RPMI8226 (cell line): ENCODE measurements at places on chromosomes 12 and 14.

- DNase-seq, result no peak
These were observed 736 bp downstream of the C14orf39 start for GRCh38 chr14:60485057-60485597.

GRCh38 chr14:95248432-95248831 is 71.3 kb downstream of the CLMN start:
- DNase-seq, result no peak

GRCh38 chr14:76975812-76976211 is 52.7 kb downstream of the IRF2BPL start:
- DNase-seq, result no peak

DNA sequence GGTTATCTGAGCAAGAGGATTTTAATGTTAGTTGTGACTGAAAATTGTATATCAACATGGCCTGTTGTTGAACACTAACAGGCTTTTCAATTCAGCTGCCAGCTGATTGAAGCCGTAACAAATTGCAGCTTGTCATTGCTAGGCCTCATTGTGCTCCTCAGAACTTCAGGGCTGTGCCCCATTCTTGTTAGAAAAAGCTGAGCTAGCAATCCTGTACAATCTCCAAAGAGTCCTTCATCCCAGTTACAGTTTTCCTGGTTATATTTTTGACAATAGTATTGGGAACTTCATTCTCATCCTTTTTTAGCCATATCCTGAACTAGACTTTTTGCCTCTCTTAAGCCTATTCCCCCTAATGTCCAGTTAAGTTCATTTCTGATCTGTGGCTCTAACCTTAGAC is 564.1 kb upstream of the ATXN7L3B start:
- DNase-seq, result no peak

- no peak for DNase-seq
These were observed 17.6 kb downstream of the A2M start for GRCh38 chr12:9098115-9098452.

DNA sequence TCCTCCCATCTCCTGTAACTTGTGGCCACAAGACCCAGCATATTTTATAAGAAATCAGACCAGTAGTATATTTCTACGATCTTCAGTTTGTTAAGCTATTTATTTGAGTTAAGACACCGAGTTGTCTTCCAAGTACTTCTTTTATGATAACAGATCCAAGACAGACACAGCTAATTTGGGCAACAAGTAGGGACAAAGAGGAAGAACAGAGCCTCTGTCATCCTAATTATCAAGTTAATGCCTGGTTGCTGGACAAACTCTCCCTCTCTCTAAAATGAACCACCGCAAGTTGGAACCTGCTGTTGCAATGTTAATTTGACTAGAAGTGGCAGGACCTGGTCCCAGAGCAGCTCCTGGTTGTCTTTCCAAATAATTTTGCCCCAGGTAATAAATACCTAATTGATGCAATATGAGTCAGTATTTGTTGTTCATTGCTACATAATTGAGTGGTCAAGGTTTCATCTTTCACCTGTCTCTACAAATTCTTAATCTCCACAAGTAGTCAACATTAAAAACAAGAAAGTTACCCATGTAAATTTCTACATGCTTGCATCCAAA is 323.7 kb downstream of the PAWR start:
- no peak for DNase-seq

GRCh38 chr12:46456356-46457334 is 84.1 kb upstream of the SLC38A2 start:
- no peak for DNase-seq

DNA sequence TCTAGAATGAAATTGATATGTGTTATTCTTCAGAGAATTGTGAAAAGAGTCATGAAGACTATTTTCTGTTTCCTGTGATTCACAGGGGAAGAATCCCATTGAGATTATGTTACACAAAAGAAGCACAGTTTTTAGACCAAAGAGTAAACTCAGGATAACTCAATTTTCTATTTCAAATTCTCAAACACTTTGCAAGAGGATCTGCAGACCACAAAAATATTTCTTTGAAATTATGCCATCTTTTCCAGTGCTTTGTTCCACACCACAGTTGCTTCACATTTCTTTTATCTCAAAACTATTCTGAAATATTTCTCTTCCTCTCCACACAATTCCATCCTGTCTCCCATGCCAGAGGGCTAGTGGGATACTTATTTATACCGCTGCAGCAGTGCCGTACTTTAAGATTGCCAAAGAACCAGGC is 188.9 kb upstream of the FOXG1 start:
- DNase-seq, result no peak

- DNase-seq, result no peak
These were observed 5.5 kb downstream of the TAPBPL start for GRCh38 chr12:6457220-6457945.

DNA sequence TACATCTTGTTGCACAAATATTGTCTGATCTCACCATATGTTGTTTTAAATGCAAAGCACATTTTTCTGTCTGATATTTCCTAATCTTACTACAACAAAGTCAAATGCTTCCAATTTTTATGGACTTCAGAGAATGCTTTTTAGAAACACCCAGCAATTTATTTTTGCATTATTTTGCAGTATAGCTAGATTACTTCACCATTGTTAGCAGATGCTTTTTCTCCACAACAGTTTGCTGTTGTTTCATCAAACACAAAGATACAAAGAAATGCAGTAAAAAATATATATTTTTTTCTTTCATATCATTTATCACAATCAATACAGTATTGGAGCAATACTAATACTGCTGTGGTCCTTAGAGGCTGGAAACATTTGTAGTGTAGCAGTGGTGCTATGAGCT is 674.4 kb downstream of the TMTC2 start:
- no peak for DNase-seq

DNA sequence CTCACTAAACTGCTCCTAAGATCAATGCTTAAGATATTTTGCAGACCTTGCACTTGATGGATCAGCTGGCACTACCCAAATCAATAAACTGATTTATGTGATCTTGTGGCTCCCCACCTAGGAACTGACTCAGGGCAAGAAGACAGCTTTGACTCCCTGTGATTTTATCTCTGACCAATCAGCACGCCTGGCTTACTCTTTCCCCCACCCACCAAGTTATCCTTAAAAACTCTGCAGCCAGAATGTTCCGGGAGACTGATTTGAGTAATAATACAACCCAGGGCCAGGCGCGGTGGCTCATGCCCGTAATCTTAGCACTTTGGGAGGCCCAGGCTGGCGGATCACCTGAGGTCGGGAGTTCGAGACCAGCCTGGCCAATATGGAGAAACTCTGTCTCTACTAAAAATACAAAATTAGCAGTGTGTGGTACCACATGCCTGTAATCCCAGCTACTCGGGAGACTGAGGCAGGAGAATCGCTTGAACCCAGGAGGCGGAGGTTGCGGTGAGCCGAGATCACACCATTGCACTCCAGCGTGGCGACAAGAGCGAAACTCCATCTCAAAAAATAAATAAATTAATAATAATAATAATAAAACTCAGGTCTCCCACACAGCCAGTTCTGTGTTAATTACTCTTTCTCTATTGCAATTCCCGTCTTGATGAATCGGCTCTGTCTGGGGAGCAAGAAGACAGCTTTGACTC is 12.0 kb downstream of the MORN3 start:
- DNase-seq, result no peak

DNA sequence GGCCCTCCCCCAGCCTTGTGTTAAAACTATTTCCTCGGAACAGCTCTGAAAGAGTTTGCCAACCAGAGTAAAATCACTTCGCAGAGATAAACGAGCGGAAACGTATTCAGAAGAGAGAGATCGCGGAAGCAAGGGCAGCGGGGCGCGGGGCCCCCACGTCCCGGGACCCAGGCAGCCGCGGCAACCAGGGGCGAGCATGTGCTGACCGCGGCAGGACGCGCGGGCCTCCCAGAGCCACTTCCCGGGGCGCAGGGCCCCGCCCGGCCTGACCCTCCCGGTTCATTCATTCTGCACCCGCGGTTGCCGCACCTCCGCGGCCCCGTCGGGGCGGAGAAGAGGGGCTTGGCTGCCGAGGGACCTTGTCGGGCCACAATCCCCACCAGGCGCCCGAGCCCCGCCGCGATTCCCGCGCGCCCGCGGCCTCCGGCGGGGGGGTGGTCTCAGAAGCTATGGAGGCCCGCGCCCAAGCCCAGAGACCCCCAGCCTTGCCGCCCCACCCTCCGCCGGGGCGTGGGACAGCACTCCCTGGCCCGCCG is 598 bp downstream of the UBE2N start:
- DNase-seq, result peak; percentile 35

DNA sequence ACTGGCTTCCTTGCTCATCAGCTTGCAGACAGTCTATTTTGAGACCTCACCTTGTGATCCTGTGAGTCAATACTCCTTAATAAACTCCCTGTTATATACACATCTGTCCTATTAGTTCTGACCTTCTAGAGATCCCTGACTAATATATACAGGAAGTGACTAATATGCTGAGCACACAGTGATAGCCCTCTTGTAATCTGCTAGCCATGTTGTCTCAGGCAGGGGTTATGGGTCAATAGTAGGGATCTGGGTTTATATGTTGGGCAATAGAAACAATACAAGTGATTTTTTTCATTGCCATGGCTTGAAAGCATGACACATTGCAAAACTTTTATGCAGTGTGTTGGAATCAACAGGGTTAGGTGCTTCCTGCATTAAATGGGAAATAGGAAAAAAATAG is 562.2 kb downstream of the GALC start:
- no peak for DNase-seq
